CD4-positive, alpha-beta T cell treated with Interleukin-1 beta for 1 hour (primary cell): ENCODE measurements at places on chromosomes 3 and 15.

- no peak for DNase-seq
Observed at GRCh38 chr3:66443118-66443803, 57.6 kb downstream of the LRIG1 start.

- DNase-seq: peak; percentile 19
Observed at GRCh38 chr15:22839046-22839695, 705 bp downstream of the NIPA2 start.

- DNase-seq: no peak
Observed at GRCh38 chr3:43028001-43028400, 48.9 kb downstream of the GASK1A start.

- no peak for DNase-seq
Observed at GRCh38 chr3:13513913-13514517, 33.9 kb downstream of the HDAC11 start.

- no peak for DNase-seq
Observed at GRCh38 chr3:125126323-125126722, 70.5 kb upstream of the HEG1 start.

GRCh38 chr15:45200001-45200798, 12.4 kb upstream of the SHF start:
- peak; percentile 97 for DNase-seq

GRCh38 chr15:67766968-67767367, 58.3 kb upstream of the SKOR1 start:
- no peak for DNase-seq

DNA sequence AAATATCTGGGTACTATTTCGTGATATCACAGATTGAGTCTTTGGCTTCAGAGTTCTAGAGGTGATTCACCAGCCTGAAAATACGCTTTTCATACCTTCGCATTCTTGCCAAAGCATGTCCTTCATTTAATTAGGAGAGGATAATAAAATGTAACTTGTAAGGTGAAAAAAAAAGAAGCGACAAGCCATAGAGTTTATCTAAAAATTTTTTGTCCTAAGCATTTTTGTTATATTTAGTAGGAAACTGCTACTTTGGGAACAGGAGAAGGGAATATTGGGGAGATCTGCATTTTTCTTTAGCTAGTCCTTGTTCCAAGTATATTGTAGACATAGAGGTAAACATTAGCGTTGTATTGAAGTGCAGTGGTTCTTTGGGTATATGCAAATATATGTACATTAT, 120.1 kb downstream of the TCF12 start:
- DNase-seq: no peak

GRCh38 chr15:55218056-55218455, 21.3 kb upstream of the RSL24D1 start:
- DNase-seq: no peak
